ENCODE measurements at places on chromosomes 11 and 22.

- no peak for DNase-seq
Measured at GRCh38 chr11:130533113-130533798, 84.8 kb downstream of the ADAMTS15 start.

- DNase-seq = no peak
Measured at GRCh38 chr11:19164230-19164855, 37.4 kb downstream of the CSRP3 start.

DNA sequence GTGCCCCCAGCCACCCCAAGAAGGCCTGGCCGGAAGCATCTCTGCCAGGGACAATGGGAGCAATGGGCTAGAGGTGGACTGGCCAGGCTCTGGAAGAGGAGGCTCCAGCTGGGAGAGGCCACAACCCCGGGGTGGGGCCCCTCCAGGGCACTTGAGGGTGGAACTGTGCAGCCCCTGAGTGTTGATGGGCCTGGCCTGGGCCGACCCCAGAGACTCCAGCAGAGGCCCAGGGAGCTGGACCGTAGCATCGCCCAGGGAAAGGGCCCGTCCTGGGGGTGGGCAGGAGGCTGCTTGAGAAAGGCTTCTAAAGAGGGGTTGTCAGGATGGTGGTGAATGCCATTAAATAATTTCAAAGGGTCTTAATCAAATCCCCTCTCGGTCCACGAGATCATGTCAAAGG is 30.4 kb downstream of the CDKN1C start:
- DNase-seq = no peak

DNA sequence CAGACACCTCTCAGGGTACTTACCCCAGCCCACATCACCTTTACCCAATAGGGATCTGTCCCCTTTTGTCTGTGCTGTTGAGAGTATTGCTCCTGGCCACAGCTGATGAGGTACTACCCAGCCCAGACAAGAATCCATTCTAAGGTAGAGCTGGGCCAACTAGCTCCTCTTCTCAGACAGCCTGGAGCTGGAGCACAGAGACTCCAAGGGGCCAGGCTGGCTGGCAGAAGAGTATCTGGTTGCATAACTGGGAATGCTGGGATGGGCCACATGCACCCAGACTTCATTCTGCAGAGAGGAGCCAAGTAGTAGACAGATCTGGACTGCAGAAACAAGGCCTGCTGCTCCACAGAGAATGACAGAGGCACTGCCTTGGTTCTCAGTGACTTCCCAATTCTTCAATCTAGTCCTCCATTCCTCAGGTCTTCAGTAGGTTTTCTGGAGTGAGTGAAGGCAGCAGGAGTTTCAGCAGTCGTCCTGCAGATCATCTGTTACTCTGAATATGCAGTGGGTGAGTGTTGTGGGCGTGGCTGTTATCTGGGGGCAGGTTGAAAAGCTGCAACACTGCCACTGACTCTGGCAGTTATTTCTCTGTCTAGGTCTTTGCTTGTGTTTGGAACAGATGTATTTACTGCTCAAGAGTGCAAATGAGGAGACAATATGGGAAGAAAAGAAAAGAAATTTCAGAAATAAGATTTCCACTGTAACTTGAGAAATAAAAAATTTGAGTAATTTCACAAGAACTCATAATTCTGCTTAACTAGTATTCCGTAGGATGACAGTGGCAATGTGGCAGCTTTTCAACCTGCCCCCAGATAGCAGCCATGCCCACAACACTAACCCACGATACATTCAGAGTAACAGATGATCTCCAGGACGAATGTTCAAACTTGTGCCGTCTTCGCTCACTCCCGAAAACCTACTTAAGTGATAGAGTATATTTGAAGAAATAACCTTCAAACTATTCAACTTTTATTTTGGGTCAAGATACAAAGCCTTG is 34.9 kb downstream of the MAPK1 start:
- no peak for DNase-seq

- DNase-seq = no peak
Measured at GRCh38 chr11:60970890-60971289, 590 bp upstream of the CD6 start.

DNA sequence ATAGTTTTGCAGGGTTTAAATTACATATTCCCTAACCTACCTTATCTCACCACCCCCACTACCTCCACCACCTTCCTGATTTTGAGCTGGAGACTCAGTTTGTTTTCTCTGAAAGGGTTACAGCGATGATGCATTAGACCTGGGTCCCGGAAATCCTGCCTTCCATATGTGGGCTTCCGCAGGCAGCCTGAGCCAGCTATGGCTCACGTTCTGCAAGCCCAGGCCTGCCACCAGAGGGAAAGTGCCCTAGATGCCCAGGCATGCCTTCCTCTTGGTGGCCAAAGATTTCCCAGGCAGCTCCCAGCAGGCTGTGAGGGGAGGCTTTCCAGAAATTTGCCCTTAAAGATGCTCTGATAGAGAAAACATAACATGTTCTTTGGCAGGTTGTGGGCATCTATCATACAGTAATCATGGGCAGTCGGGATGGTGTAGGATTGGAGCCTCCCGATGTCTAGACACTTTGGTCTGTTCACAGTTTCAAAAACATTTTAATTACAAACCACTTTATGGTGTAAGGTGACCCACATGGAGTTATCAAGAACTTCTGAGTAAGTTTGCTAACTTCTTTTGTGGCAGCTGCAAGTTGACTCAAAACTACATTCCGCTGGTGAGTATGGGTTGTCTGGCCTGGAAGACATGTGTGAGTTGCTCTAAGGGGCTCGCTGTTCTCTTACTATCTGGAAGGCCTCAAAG is 79.3 kb downstream of the MICAL2 start:
- DNase-seq = no peak

DNA sequence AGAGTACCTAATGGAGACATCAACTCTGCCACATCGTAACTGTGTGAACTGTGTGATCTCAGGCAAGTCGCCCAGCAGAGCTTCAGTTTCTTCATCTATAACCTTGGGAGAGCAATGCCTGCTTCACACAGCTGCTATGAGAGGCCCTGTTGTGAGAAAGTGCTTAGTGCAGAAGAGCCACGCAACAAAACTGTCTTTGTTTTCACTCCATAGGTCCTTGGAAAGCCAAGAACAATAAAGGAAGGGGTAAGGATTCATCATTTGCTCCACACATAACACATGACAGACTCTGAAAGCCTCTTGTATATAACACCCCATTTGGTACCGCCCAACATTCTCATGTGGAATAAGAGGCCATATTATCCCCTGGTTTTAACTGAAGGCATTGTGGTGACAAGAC is 231.9 kb upstream of the ISX start:
- no peak for DNase-seq

- no peak for DNase-seq
Measured at GRCh38 chr11:14544611-14545010, 24.4 kb upstream of the PSMA1 start.

- no peak for DNase-seq
Measured at GRCh38 chr11:119772641-119773415, 43.8 kb upstream of the NECTIN1 start.

GRCh38 chr11:57150454-57150917 is 31.3 kb upstream of the LRRC55 start:
- DNase-seq = no peak

GRCh38 chr11:64790205-64791095 is 12.1 kb upstream of the SF1 start:
- DNase-seq = no peak

- DNase-seq = no peak
Measured at GRCh38 chr11:104043678-104044239, 7.3 kb downstream of the DDI1 start.

Data from activated CD4-positive, alpha-beta T cell treated with anti-CD3 and anti-CD28 coated beads, Interleukin-2, amount 50 U/mL, for 24 hours (primary cell).